Activated CD4-positive, alpha-beta T cell treated with anti-CD3 and anti-CD28 coated beads, Interleukin-2, Interleukin-4, amounts not matched to agents 100 ng/mL and 50 ng/mL, durations not matched to agents 16 hours and 8 hours (primary cell): ENCODE measurements at places on chromosomes 4 and X.

DNA sequence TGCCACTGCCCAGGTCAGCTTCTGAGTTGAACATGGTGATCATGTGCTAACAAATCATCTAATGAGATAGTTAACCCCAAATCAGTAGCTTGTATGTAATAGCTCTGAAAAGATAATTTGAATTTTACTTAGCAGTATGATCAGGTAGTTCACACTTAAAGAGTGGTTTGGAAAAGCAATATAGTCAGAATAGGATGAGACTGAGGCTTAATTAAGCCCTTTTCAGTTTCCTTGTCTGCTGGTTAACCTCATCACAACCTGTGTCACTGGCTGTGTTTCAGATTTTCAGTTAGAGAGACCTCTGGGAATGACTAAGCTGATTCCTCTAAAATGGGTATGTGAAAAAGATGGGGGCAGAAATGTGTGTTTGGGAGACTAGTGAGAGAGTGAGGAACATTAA, 38.1 kb downstream of the GPR174 start:
- DNase-seq, result peak; percentile 79

GRCh38 chr4:18442957-18443356, 421.4 kb upstream of the LCORL start:
- no peak for DNase-seq

- DNase-seq, result no peak
Observed at GRCh38 chrX:66015900-66016689, 23.8 kb downstream of the VSIG4 start.

DNA sequence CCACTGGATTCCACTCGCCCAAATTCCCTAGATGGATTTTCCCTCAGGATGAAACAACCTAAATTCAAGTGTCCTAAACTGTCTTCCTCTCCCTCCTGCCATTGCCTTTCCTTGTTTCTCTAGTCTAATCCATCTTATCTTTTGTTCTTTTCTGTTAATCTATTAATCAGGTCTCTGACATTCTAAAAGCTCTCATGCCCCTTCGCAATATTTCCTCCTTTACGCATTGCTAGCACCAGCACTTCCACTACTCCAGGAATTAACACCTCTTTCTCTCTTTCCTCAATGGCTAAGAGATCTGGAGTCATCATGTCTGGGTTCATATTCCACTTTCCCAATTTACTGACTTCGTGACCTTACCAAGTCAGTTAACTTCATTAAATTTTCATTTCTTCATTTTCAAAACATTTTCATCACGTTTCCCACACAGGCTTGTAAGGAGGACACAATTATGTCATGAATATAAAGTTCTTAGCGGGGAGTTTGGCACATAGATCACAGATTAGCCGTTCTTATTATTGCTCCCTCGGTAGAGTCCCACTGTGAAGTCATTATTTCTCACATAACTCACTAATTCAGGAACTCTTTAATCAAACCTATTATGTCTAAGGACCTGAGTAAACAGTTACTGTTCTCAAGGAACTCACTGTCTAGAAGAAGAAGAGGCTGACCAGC, 45.3 kb downstream of the FAT4 start:
- no peak for DNase-seq

DNA sequence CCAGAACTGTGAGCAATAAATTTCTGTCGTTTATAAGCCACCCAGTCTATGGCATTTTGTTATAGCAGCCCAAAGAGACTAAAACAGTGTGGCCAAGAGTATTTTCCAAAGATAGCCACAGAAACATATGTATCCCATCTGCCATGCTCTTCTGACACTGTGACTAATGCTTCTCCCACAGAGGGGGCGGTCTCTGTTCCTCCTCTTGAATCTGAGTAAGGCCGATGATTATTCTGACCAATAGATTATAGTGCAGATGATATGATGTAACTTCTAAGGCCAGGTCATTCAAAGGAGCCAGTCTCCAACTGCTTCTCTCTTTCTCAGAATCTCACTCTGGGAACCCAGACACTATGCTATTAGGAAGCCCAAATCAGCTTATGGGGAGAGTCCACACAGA, 570.7 kb downstream of the BCOR start:
- DNase-seq, result no peak

- DNase-seq, result no peak
Observed at GRCh38 chr4:83180431-83180968, 66.0 kb upstream of the PLAC8 start.

- DNase-seq, result no peak
Observed at GRCh38 chr4:21901831-21902230, 46.7 kb downstream of the KCNIP4 start.

DNA sequence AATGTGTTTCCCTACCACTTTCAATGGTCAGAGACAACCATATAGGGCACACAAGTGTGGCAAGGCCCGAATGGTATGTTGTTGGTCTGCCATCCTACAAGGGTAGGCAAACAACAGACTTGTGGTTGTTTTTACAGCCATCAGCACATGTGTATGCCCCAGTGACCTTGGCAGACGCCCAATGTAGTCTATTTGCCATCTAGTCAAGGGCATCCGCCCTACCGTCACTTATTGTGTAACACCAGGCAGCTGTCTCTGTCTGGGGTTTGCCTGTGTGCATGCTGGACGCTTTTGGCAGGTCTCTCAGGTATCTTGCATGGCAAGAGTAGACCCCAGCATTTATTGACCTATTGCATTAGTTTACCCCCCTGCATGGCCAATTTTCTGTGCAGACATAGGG, 1145.5 kb upstream of the POU3F4 start:
- no peak for DNase-seq

DNA sequence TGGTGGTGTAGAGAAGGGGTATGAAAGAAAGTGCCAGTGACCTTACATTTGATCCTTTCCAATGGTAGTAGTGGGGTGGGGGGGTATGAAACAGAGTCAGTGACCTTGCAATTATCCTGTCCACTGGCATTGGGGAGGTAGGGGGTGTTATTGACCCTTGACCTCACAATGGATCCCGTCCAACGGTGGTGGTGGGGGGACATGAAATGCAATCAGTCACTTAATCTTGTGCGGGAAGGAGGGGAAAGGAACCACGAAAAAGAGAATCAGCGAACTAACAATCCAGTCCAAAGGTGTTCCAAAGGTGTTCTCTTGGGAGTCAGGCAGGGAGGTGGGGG, 619 bp upstream of the PDK3 start:
- no peak for DNase-seq

DNA sequence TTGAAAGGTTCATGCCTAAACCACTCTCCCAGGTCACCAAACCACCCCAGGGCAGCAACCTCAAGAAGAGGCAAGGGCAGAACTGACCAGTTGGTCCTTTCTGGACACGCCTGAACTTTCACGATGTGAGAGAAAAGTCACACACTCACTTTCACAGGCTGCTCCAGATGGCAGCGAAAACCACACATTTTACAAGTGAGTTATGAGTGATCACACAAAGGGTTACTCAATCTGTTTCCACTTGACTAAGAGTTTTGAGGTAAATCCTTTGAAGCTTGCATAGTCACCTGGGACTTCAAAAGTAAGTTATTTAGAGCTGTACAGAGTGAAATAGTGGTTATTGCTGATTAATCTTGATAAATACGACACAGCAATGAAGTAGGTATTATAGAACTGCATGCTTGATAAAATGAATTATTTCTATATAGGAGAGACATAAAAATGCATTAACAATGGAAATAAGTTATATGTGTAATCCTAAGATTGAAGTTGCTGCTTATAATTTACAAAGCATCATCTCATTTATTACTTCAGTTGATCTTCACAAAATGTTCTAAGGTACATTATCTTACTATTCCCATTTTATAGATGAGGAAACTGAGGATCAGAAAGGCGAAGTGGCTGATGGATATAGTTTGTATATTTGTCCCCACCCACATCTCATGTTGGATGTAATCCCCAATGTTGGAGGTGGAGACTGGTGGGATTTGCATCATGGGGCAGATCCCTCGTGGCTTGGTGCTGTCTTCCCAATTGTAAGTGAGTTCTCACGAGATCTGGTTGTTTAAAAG, 103.0 kb upstream of the KLF3 start:
- DNase-seq, result peak; percentile 86

GRCh38 chrX:49250578-49250977, 13.9 kb downstream of the FOXP3 start:
- no peak for DNase-seq

- DNase-seq, result no peak
Observed at GRCh38 chr4:11441194-11441556, 12.5 kb upstream of the HS3ST1 start.

- no peak for DNase-seq
Observed at GRCh38 chr4:128470492-128471053, 183.0 kb upstream of the PGRMC2 start.

DNA sequence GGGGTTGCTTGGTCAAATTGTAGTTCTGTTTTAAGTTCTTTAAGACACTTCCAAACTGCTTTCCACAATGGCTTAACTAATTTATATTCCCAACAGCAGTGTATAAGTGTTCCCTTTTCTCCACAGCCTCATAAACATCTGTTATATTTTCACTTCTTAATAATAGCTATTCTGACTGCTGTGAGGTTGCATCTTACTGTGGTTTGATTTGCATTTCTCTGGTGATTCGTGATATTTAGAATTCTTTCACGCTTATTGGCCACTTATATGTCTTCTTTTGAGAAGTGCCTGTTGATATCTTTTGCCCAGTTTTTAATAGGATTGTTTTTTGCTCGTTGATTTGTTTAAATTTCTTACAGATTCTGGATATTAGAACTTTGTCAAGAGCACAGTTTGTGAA, 278.6 kb upstream of the ITM2A start:
- no peak for DNase-seq
